ENCODE measurements at places on chromosomes 5 and 9.

- no peak for DNase-seq
These were observed 13.9 kb downstream of the TGFBI start for GRCh38 chr5:136042665-136043121.

- DNase-seq = peak; percentile 94
These were observed at the start of gene SURF6 for GRCh38 chr9:133335924-133336811. Gene SURF6 (minus strand): TSS chr9:133336188. CDS start chr9:133336132, 56 bp downstream.

GRCh38 chr5:179379321-179379890, 34.1 kb upstream of the ADAMTS2 start:
- no peak for DNase-seq

DNA sequence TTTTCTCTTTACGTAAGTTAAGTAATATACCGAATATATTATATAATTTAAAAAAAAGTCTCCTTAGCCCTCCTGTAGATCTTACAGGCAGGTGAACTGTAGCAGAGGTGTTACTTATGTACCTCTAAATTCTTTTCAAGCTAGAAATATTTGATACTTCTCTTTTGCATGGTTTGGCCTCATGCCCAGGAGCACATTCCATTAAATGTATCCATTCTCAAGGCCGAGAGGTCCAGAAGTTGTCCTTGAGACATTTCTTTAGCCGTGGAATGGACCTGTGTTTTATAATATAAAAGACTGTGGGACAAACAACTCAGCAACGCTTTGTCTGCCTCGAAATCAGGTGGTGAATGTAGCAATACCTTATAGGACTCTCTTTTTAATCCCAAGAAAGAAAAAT, 184.5 kb downstream of the TRIO start:
- no peak for DNase-seq

DNA sequence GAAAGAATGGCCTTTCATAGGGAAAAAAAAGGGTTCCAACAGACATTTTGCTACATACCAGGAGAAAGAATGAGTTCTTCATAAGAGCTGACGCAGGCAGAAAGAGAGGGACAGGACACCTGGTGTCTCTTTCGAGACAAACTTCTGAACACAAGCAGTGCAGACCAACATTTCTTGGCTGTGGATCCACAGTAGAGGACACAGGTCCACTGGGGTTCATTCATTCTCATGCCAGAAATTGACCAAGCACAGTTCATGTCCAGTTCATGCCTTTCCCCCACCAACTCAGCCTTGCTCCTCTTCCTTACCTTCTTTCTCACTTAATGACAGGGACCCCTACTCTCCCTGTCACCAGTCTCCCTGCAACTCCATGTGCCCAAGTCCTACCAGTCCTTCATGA, 137.7 kb downstream of the WDR41 start:
- DNase-seq = no peak

DNA sequence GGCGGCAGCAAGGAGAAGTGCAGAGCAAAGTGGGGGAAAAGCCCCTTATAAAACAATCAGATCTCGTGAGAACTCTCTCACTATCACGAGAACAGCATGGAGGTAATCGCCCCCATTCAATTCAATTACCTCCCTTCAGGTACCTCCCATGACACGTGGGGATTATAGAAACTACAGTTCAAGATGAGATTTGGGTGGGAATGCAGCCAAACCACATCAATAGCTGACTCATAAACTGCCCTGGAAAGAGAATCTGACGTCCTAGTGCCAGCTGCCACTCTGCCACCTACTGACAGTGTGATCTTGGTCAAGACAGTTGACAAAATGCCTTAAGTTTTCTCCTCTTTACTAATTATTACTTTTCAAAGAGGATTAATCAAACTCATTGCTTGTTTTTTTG, 128.3 kb downstream of the GPBP1 start:
- no peak for DNase-seq

DNA sequence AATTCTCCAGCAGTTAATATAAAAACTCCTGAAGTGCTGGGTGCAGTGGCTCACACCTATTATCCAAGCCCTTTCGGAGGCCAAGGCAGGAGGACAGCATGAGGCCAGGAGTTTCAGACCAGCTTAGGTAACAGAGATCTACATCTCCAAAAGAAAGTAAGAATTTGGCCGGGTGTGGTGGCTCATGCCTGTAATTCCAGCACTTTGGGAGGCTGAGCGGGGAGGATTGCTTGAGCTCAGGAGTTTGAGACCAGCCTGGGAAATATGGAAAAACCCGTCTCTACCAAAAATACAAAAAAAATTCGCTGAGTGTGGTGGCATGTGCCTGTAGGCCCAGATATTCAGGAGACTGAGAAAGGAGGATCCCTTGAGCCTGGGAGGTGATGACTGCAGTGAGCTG, 6.7 kb upstream of the GPBP1 start:
- no peak for DNase-seq

GRCh38 chr5:171207256-171207847, 101.7 kb upstream of the TLX3 start:
- DNase-seq = no peak

GRCh38 chr5:74957906-74958305, 91.7 kb upstream of the FAM169A start:
- no peak for DNase-seq

Measured in stimulated activated CD4-positive, alpha-beta T cell treated with anti-CD3 and anti-CD28 coated beads, Interleukin-15, amount 100 ng/mL, for 1 hour (primary cell).